ENCODE measurements at places on chromosomes 2 and 18. TPM values are rescaled to one million over a fixed set of nuclear protein-coding genes. Genes with fewer than 3 reads are reported as not detected.
A peak's percentile ranks its signal among the peaks of the same experiment; 100 is the strongest.

The MC2R gene
- total RNA-seq: not detected

GRCh38 chr2:216862628-216863398 is 2.9 kb upstream of the TNP1 start:
- no peak for DNase-seq
- H3K36me3 ChIP-seq: no peaks in the 10 kb centered on the region
- H3K4me3 ChIP-seq: no peak overlapping the region

- no peak overlapping the region for H3K27ac ChIP-seq
- DNase-seq: no peak
- H3K36me3 ChIP-seq: no peaks in the 10 kb centered on the region
Measured at GRCh38 chr18:61738488-61738887, 154.3 kb downstream of the RNF152 start.

The SERPINB11 gene
- total RNA-seq: not detected

The PSMA8 gene
- 1.3 TPM for total RNA-seq

The ASB18 gene
- total RNA-seq: not detected

DNA sequence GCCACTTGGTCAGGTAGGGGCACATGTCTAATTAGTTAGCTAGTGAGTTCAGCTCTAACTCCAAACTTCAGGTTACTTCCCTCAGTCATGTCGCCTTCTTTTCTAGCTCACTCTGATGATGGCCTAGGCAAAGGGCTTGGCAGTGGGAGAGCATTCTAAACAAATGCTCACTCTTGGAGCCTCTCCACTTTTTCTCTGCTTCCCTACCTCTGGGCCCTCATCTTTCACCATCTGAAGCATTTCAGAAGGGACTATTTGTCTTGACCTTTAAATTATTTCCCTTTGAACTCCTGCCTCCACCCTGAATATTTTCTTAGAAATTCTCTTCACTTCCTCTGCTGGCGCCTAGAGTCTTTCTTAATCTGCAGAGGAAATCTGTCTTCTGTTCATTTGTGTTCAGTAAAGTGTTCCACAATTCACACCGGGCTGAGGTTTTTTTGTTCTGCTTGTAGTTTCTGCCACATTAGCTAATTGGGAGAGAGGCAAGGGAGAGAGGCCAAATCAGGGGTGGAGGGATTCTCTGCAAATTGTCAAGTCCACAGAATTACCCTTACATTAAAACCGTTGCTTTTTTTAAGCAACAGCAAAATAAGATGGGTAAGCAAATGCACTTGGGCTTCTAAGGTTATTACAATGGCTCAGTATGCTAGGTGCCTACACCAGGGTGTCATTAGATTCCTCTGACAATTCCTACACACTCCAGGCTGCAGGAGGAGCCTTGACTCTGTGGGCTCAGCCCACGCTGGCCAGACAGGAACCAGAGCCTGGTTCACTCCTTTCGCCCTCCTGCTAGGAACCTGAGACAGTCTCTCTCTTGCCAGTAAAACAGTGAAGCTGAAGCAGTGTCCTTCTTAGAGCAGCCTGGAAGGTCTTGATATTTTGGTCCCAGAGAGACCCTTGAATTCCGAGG is 5.5 kb downstream of the MSGN1 start:
- H3K27me3 ChIP-seq: no peaks in the 10 kb centered on the region
- no peak overlapping the region for H3K4me3 ChIP-seq
- H3K27ac ChIP-seq: peak overlapping the region; percentile 43
- no peak for DNase-seq

- H3K4me1 ChIP-seq: no peaks in the 10 kb centered on the region
- no peak overlapping the region for H3K4me3 ChIP-seq
- H3K27me3 ChIP-seq: no peaks in the 10 kb centered on the region
- DNase-seq: no peak
- no peaks in the 10 kb centered on the region for H3K36me3 ChIP-seq
Measured at GRCh38 chr2:10216677-10217488, 85.8 kb upstream of the HPCAL1 start.
